ENCODE measurements at places on chromosomes 13 and 19.
A peak's percentile ranks its signal among the peaks of the same experiment; 100 is the strongest.

- DNase-seq, result no peak
Observed at GRCh38 chr13:110915874-110916206, 971 bp upstream of the ANKRD10 start.

- no peak for DNase-seq
Observed at GRCh38 chr19:10687518-10688288, 13.5 kb upstream of the QTRT1 start.

- no peak for DNase-seq
Observed at GRCh38 chr19:16309643-16310042, 15.0 kb upstream of the KLF2 start.

GRCh38 chr19:52086481-52086880 is 9.1 kb downstream of the ZNF841 start:
- no peak for DNase-seq

DNA sequence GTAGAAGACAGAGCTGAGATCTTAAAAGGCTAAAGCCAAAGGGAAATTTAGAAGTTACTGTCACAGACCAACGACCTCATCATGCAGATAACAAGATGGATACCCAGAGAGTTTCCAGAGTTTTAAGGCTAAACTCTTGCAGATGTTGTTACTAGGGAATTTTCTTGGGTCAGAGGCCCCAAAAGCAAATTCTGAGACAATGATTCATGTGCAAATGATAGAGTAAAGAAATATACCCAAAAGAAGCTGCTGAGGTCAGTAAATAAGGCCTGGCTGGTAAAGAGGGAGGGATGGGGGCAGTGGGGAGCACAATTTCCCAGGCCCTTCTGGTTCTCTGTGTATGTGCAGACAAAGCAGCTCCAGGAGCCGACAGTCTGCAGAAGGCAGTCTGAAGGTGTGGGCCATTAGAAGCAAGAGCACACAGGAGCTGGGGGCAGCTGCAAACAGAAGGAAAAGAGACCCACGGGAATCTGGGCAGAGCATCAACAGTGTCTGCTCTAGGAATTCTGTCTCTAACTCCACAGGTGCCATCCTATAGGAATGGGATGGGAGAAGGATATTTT is 330.8 kb downstream of the TBC1D4 start:
- DNase-seq, result no peak

DNA sequence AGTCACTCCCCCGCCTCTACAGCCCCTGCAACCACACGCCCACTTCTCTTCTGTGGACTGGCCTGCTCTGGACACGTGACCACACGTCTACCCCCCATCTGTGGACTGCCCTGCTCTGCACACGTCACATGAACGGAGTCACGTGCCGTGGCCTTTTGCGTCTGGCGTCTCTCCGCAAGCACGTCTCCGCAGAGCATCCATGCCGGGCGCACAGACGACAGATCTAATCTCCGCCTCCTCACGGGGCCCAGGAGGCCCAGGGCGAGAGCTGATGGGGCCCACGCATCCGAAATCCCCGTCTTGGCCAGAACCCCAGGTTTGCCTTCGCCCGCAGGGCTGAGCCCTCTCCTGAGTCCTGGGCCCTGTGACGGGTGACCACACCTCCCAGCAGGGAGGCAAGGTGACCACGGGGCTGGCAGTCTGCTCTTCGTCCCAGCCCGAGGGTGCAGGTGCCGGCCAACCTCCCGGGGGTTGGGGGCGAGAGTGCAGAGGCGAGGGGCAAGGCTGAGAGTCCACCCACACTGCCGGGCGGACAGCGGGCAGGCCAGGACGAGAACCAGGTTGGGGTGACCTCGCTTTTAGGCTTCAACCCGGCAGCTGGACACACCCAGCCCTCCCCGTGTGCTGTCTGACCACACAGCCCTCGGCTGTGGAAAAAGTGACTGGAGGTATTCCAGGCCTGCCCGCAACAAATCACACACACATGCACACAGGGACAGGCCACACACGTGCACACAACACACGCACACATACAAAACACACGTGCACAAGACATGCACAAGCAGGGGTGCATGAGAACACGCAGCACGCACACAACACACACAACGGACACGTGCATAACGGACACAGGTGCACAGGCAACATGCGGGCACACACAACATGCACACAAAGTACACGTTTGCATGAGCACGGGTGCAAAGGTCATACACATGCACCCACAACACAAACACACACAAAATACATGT is 3.9 kb downstream of the SBNO2 start:
- peak; percentile 70 for DNase-seq

DNA sequence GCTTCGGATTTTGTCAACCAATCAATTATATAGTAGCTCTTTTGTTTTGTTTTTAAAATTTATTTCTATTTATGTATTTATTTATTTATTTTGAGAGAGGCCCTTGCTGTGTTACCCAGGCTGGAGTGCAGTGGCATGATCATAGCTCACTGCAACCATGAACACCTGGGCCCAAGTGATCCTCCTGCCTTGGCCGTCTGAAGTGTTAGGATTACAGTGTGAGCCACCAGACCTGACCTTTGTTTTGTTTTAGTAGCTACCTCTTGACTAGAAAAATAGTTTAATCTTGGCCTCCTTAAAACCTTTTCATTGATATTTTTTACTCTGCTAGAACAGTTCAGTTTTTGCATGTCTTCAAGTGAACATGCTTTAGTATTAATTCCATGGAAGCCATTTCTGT is 15.1 kb downstream of the GARRE1 start:
- DNase-seq, result no peak

- DNase-seq, result no peak
Observed at GRCh38 chr19:50567052-50567841, 988 bp downstream of the LRRC4B start.

GRCh38 chr13:98974053-98974452 is 3.8 kb downstream of the DOCK9 start:
- no peak for DNase-seq

Data from H54 (cell line).